ENCODE measurements at places on chromosomes 1 and 21.

DNA sequence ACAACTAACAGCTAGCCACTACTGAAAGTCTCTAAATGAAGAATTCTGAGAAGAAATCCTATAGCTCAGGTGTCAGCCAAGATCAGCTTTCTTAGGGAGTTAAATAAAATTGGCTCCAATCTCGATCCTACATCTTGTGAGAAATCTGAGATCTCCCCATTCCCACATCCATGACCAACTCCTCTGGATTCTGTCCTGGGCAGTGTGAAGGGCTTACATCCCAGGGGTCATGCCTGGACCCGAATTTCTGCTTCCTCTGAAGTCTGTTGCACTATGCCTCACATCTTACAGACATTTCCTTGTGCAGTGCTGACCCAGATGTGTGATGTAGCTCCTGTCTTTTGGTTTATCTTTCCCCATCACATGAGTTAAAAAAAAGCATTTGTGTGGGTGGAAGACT, 4.8 kb upstream of the TNN start:
- no peak for DNase-seq

GRCh38 chr1:235639226-235640205, 10.1 kb downstream of the GNG4 start:
- DNase-seq: no peak

DNA sequence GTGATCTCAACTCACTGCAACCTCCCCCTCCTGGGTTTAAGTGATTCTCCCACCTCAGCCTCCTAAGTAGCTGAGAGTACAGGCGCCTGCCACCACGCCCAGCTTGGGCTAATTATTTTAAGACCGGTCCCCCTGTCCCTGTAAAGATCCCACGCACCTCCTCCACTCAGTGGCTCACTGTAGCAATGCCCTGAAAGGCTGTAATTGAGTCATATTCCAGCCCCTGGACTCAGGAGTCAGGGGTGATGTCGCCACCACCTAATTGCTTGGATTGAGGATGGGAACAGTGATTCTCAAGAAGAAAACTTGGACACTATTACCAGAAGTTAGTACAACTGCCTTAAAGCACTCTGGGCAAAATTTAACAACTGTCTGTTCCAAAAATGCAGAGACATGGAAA, 3.1 kb upstream of the EDARADD start:
- no peak for DNase-seq

DNA sequence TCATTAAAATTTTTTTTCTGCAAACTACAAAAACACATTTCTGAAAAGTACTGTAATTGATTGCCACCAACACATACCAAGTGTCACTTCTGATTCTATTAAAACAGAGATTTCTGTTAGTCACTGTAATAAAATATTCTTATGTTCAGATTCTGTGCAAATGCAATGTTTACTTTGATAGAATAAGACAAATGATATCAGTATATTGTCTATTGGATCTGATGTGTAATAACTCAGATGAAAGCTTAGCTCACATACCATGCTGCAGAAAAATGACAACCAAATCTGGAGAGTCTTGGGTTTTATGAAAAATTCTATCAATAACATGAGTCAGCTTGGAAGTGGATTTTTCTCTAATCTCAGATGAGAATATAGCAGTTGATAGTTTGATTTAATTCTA, 963.8 kb upstream of the B3GALT2 start:
- no peak for DNase-seq

GRCh38 chr1:166080277-166080966, 86.4 kb downstream of the FAM78B start:
- no peak for DNase-seq

GRCh38 chr1:225896937-225897549, 8.1 kb upstream of the LEFTY1 start:
- DNase-seq: peak; percentile 31

- DNase-seq: no peak
Measured at GRCh38 chr21:39666681-39667315, 54.1 kb downstream of the B3GALT5 start.

GRCh38 chr1:118340928-118341910, 156.2 kb upstream of the SPAG17 start:
- DNase-seq: no peak

GRCh38 chr1:235077571-235078479, 50.8 kb downstream of the TOMM20 start:
- DNase-seq: no peak

DNA sequence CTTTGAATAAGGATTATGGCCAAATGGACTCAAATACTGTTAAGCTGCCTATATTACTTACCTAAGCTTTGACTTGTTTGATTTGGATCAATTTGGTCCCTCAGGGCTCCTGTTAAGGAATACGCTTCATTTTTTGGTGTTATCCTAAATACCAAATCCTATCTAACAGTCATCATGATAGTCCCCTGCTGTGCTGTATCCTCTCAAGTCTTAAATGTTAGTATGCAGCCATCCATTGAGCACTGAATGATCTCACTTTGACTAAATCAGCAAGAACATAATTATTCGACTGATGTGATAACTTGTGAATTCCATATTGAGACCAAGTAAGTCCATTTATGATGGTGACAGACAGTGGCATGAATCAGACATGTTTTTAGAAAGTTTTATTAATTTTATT, 53.1 kb upstream of the ATF3 start:
- no peak for DNase-seq

DNA sequence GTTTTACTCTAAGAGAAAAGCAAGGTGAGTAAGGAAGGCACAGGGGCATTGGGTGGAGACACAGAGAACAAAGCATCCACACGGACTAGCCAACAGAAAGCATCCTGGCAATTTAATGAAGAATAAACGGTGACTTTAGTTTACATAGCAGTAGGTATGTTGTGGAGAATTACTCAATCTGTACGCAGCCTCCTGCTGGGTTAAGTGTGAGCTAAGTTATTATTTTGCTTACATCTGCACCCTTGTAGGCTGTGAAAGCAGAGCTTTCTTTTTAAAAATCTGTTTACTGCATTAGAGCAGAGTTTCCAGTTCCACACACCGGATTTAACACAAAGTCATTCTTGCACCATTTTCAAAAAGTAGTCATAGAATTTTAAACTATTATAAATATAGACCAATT, 144.5 kb downstream of the AKT3 start:
- DNase-seq: no peak

DNA sequence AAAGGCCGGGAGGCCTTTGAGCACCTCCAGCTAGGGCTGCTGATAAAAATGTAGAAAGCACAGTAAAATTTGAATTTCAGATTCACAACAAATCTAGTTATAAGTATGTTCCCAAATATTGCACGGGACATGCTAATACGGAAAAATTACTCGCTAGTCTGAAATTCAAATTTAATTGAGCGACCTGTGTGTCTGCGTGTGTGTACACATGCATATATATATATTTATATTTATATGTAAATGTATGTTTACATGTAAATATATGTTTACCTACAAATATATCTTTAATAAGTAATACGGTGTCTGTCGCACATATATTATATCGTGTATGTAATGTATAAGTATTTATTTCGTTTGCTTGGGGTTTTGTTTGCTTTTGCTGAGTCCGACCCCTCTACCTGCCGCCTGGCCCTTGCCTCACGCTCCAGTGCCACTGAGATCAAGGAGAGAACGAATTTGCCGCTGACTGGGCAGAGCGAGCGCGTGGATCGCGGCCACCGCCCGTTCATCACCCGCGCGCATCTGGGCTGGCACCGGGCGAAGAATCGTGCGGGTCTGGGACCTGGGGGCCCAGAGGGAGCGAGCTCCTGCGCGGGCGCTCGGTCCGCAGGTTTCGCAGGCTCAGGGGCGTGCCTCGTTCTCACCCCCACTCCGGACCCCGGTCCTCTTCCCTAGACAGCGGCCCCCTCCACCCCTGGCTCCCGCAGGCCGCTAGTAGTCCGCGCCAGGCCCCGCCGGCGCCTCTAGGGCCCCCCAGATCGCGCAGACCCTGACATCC, 534 bp upstream of the WRAP73 start:
- no peak for DNase-seq

DNA sequence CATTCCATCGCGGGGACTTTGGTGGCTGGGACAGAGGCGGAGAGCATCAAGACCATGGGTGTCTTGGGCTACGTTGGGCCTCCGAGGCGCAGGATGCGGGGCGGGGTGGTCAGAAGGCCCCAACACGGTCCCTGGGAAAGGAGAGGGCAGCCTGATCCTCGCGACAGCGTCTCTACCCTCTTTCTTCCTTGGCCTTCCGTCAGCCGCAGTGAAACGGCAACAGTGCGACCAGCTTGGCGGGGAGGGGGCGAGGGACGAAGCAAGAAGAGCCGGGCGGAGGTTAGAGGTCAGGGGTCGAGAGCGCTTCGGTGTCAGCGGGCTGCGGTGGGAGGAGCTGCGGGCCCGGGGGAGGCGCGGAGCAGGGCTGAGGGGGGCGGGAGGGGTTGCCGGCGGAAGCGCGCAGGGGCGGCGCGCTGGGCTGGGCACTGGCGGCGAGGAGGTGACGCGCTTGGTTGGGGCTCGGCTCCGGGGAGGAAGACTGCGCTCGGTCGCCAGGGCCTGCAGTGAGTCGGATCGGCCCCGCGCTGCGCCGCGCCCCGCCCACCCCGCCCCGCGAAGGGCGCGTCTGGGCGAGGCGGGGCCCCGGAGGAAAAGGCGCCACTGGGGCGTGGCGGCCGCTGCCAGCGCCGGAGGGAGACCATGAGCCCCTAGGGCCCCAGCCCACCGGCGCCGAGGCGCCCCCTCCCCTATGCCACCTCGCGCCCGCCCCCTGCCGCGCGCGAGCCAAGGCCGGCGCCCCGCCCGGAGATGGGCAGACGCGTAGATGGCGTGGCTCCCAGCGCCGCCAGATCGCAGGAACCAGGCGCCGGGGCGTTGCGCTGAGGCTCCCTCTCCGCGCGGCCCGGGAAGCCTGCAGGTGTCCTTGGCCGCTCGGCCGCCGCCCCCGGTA, at the start of gene KCNC4:
TSS of gene KCNC4 (plus strand) at position 600 of the 889 bp plus-strand sequence. CDS start 1,186 bp downstream, outside the sequence.
- DNase-seq: peak; percentile 80

- no peak for DNase-seq
Measured at GRCh38 chr1:175434283-175434860, 241.8 kb upstream of the KIAA0040 start.

- no peak for DNase-seq
Measured at GRCh38 chr1:206482611-206483010, 12.3 kb downstream of the IKBKE start.

DNA sequence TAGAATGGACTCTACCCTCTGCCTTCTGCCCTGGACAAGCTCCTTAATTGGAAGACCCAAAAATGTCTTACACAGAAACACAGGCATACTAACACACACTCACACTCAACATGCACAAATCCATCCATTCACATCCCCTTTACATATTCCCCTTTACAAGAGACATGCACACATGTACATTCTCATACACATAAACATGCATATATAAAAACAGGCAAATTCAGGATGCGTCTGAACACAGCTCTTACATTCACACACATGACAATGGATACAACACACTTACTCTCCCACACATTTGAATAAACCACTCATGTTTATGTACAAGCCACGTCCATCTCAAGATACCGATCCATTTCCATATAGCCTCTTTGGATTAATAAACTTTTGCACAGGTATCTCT, 84.4 kb downstream of the HMGB4 start:
- DNase-seq: no peak
